NCI-H1930 (cell line): ENCODE measurements at places on chromosomes 4 and X.

GRCh38 chr4:152072906-152073305 is 312.1 kb upstream of the GATB start:
- DNase-seq: no peak

DNA sequence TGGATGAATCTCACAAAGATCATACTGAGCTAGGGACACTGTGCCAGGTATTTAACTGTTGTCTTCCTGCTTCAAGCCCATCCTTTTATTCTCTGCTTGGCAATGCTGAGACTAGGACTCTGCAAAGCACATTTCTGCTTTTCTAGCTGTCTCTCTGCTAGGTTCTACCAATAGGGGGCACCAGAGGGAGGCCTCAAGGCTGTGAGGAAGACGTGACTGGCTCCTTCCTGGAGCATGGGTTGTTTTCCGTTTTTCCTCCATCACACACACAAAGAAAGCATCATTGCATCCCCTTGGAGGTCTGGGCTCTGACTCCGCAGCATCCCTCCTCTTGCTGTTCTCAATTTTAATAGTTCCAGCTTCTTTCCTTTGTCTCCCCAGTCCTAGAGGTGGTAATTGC is 10.9 kb upstream of the DCTD start:
- DNase-seq: peak; percentile 18

- DNase-seq: no peak
Measured at GRCh38 chrX:44299177-44299576, 44.3 kb downstream of the EFHC2 start.

DNA sequence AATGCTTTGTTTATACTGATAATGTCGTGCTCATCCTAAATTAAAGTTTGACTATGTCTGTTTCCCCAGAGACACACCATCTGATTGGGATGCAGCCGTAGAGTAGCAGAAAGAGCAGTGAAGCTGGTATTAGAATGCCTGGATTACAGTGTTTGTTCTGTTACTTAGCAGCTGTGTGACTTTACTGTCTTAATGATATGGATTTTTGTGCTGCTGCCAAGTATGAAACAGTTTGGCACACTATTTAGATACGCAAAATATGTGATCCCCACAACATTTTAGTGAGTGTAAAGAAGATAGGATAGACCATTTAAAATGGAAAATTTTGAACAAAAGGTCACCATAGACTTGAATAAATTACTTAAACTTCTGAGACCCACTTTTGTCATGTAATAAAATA is 1.2 kb upstream of the CHIC1 start:
- DNase-seq: no peak

- no peak for DNase-seq
Measured at GRCh38 chr4:153241295-153241694, 37.1 kb downstream of the TRIM2 start.

DNA sequence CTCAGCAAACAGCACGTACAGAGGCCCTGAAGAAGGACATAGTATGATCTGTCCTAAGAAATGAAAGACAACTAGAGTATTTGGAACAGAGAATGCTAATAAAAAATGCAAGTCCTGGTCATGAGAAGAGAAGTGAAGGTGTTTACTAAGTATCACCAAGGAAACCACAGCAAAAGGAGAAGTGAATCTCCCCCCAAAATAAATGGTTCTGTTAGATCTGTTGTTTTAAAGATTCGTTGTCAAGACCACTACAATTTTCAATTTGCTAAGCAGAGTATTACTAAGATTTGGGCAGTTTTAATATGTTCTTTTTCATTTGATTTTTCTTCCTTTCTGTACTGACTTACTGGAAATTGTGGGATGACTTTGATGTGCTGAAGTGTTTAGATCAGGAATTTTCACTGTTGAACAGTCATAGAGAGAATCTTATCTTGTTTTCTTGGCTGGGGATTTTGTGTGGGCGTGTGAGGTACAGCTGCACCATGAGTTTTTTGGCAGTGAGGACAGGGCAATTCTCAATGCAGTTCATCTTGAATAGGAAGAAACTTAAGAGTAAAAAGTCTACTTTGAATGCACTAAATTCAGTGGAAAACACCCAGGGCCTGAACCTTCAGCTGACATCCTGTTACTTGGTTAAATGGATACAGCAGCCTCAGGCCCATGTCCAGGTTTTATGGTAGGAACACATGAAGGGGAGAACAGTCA is 132.2 kb downstream of the STIM2 start:
- no peak for DNase-seq

GRCh38 chr4:168218645-168219044 is 99.9 kb downstream of the DDX60 start:
- DNase-seq: no peak

GRCh38 chrX:129661369-129661768 is 6.6 kb upstream of the APLN start:
- DNase-seq: no peak

DNA sequence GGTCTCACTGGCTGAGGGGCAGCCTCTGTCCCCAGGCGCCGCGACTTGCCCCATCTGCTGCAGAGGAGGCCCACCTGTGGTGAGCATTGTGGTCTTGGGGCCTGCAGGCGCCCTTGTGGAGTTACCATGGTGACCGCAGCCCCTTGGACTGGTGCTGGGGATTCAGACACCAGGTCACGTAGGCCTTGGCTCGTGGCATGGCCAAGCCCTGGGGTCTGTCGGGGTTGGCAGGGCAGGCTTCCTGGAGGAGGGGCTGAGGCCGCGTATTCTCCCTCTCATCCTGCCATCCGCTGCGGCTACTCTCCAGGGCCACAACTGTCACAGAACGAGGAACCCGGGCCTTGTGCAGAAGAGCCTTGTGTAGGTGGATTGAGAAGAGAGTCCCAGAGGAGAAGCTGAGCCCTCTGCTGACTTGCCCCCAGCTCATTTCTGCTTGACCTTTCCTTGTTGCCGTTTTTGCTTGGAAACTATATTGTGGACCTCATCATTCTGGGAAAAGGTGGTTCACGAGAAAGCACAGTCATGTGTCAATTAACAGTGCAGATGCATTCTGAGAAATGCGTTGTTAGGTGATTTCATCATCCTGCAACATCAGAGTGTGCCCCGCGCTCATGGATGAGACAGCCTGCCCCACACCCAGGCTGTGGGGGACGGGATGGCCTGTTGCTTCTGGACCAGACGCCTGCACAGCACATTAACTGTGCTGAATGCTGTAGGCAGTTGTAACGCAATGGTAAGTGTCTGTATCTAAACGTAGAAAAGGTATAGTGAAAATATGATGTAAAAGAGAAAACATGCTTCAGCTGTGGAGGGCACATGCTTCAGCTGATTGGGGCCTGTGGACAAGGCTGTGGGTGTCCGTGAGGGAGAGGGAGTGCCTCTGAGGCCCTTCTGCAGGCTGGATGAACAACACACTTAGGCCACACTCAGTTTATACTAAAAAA is 38.5 kb downstream of the TRMT44 start:
- DNase-seq: no peak

DNA sequence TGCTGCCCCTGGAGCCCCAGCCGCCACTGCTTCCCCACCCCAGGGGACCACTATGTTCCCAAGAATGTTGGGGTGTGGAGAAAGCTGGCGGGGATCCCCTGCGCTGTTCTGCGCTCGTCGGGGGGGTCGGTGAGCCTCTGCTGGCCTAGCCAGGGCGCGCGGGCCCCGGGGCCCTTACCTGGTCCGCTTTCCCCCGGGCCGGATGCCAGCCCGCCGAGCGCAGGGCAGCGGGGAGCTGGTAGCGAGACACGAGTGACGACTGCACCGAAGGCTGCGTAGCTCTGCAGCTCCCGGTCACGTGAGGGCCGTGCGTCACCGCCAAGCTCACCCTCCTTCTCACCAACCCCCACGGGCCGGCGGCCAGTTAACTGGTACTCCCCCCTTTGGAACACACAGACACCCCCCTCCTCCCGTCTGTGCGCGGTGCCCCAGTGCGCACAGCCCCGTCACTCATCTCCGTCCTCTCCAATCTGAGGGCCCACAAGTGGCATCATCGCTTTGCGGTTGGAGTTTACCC is at the start of gene BEX1:
Gene BEX1 (minus strand): TSS at position 254 of the 517 bp plus-strand sequence. CDS start 897 bp downstream, outside the sequence.
- DNase-seq: peak; percentile 66

DNA sequence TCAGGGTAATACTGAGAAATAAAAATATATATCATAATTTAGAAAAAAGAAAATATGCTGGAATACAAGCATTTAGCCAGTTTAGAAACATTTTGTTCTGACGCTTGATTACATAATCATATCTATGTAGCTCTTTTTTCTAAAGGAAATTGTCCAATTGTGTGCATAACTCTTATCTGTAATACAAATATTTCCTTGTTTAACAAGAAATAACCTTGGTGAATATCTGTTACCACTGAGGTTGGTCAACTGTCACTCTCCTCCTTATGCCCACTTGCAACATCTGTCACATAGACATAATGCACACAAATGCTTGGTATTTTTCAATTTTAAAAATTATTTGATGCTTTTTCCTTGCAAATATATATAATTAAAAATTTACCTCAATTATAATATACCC is 609.7 kb downstream of the TLL1 start:
- no peak for DNase-seq

DNA sequence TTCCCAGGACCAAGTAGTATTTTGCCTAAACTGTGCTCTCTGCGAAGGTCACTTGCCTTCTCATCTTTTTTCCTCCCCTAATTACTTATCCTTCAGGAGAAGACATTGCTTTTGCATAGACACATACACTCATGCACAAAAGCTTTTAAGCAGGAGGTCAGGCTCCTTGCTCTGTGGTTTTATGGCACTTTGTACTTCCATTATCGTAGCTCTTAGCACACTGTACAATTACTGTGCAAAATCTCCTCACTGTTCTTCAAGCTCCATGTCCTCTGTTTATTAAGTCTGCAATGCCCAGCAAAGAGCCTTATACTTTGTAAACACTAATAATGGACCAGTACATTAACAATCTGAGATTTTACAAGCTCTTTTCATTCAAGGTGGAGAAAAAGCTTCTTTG is 188.4 kb upstream of the GNPDA2 start:
- DNase-seq: no peak

GRCh38 chr4:104489731-104490095 is 5.0 kb downstream of the CXXC4 start:
- DNase-seq: no peak

GRCh38 chrX:16653424-16653823 is 3.5 kb downstream of the S100G start:
- DNase-seq: no peak

GRCh38 chr4:48904101-48904500 is 2.5 kb downstream of the OCIAD2 start:
- no peak for DNase-seq

GRCh38 chrX:135112096-135112729 is 8.1 kb downstream of the ETDB start:
- peak; percentile 3 for DNase-seq

- no peak for DNase-seq
Measured at GRCh38 chrX:117301086-117301485, 815.5 kb downstream of the KLHL13 start.

GRCh38 chrX:106952988-106953387 is 32.8 kb downstream of the CLDN2 start:
- DNase-seq: no peak

- no peak for DNase-seq
Measured at GRCh38 chrX:135697601-135698000, 15.8 kb upstream of the CT45A1 start.

- no peak for DNase-seq
Measured at GRCh38 chr4:87493115-87493514, 36.1 kb downstream of the SPARCL1 start.

GRCh38 chrX:100599456-100599855 is 14.7 kb downstream of the TNMD start:
- no peak for DNase-seq

- no peak for DNase-seq
Measured at GRCh38 chr4:114495471-114495928, 103.1 kb upstream of the UGT8 start.

DNA sequence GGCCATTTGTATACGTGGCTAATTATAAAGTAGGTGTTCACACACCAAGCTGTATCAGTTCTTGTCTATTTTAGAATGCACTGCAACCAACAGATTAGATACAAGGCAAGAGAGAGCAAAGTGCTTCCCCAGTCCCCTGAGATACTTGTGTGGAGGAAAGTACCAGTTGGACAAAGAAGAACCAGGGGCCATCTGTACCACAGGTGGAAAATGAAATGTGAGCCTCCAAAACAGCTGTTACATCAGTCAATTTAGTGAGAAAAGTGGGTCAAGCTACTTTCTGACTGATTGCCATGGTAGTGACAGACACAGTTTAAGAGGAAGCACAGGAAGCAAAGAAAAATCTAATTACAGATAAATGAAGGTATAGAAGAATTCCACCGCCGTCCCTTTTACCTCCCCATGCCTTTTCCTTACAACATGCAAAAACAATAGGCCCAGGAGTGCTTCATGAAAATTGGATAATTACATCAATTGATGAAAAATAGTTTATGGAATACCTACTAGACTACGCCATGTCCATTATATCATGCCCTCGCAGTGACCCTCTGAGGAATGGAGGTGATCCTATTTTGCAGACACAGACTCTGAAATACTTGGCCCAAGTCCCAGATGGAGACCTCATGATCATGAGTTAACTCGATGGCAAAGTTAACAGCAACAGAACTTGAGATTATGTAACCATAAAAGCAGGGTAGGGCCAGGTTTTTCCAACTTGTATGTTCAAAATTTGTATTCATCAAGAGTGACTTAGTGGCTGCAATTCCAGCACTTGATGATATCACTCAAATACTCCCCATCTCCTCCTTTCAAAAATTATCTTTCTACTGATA is 15.8 kb downstream of the SMPX start:
- no peak for DNase-seq

GRCh38 chr4:116358633-116359222 is 726.6 kb downstream of the TRAM1L1 start:
- DNase-seq: peak; percentile 15

- no peak for DNase-seq
Measured at GRCh38 chr4:106245176-106245575, 70.8 kb downstream of the TBCK start.

GRCh38 chrX:114049063-114049462 is 534.8 kb upstream of the HTR2C start:
- DNase-seq: no peak

DNA sequence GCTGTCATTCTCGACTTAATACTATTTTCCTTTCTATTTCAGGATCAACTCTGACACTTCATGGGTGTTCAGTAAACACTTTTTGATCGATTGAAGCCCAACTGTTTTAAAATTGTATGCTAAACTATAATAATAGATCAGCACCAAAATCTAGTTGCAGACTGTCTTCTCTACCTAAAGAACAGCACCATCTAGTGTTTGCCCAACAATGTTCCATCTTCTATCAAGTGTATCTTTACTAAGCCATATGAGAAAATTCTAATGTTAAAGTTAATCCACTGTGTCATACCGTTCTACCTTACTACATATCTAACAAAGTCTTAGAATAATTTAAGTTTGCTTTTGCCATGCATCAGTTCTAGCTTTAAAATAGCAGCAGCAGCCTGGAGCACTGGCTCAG is 113.0 kb upstream of the PRDX4 start:
- peak; percentile 26 for DNase-seq

DNA sequence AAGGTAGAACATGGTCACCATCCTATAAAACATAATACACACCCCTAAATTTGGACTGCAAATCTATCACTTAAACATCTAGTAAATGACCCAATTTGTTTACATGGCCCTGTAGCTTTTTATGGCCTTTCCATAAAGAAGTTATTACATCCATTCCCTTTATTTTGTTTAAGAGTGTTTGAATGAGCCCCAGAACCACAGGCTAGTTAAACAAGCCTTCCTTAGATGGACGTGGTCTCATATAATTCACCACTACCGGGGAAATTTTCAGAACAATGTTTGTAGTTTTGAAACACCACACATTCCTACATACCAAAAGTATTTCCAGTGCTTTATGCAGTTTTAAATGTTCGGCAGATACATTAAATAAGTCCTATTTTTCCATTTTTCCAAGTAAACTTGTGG is 12.3 kb downstream of the PDGFC start:
- no peak for DNase-seq

GRCh38 chrX:98203800-98204199 is 1320.1 kb downstream of the RPA4 start:
- DNase-seq: no peak
